ENCODE measurements at places on chromosomes 6 and 20. TPM values are rescaled to one million over a fixed set of nuclear protein-coding genes. Genes with fewer than 3 reads are reported as not detected.

PRDM13 gene
- not detected for total RNA-seq

PRSS16 gene
- 0.49 TPM for total RNA-seq

GRCh38 chr6:148674306-148674705 lies 72.5 kb upstream of the UST start:
- H3K36me3 ChIP-seq: no peaks in the 10 kb centered on the region
- DNase-seq: no peak
- no peaks in the 10 kb centered on the region for H3K4me1 ChIP-seq

DNA sequence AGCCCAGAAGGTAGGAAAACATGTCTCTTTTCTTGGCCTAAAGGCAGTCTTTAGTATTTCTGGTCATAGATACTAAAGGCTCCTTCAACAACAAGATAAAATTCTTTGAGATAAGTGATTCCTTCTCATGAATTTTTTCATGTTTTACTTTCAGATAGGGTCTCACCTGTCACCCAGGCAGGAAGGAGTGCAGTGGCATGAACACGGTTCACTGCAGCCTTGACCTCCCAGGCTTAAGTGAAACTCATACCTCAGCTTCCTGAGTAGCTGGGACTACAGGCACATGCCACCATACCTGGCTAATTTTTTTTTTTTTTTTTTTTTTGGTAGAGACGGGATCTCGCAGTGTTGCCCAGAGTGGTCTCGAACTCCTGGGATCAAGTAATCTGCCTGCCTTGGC lies 9.1 kb downstream of the PNLDC1 start:
- no peaks in the 10 kb centered on the region for H3K27me3 ChIP-seq
- H3K36me3 ChIP-seq: no peaks in the 10 kb centered on the region
- no peak overlapping the region for H3K27ac ChIP-seq
- no peak overlapping the region for H3K4me3 ChIP-seq
- DNase-seq: no peak
- H3K4me1 ChIP-seq: no peaks in the 10 kb centered on the region

PTGIS gene
- total RNA-seq: not detected

DNA sequence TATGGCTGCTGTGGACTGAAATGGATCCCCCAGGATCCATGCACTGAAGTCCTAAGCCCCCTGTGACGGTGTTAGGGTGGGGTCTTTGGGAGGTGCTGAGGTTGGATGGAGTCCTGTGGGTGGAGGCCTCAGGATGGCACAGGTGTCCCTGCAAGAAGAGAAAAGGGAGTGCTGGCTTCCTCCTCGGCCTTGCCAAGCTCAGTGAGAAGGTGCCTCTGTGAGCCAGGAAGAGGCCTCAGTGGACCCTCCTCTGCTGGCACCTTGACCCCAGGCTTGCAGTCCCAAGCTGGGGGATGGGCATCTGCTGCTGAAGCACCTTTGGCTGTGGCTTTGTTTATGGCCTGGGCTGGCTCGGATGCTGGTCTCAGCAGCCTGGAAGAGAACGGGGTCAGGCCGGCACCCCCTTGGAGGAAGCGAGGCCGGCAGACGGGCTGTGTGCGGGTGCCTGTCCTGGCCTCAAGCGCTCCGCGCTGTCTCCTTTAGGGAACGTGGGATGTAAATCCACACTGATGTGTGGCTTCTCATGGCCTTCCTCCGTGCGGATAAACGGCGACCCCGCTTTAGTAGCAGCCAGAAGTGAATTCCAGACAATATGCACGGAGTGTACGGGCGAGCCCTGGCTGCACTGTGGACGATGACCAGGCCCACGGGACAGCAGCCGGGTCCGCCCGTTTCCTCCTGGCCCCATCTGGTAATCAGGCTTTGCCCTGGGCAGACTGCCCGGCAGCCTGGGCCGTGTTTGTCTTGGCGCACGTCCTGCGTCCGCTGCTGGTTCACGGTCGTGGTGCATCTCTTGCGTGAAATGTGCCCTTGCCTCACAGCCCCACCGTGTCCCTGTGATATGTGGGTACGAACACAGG lies 182.6 kb downstream of the ERMARD start:
- no peaks in the 10 kb centered on the region for H3K4me1 ChIP-seq
- no peak overlapping the region for H3K4me3 ChIP-seq
- no peak for DNase-seq

- no peaks in the 10 kb centered on the region for H3K36me3 ChIP-seq
- H3K27ac ChIP-seq: no peak overlapping the region
- H3K4me3 ChIP-seq: no peak overlapping the region
- H3K27me3 ChIP-seq: no peaks in the 10 kb centered on the region
- H3K4me1 ChIP-seq: no peaks in the 10 kb centered on the region
Measured at GRCh38 chr6:121838842-121839241, 403.4 kb downstream of the GJA1 start.

GRCh38 chr6:72740135-72740534 lies 118.3 kb downstream of the KCNQ5 start:
- H3K4me1 ChIP-seq: no peaks in the 10 kb centered on the region
- no peaks in the 10 kb centered on the region for H3K36me3 ChIP-seq
- DNase-seq: no peak
- H3K4me3 ChIP-seq: no peak overlapping the region

GRM1 gene
- total RNA-seq: not detected

SLC22A2 gene
- total RNA-seq: not detected

DNA sequence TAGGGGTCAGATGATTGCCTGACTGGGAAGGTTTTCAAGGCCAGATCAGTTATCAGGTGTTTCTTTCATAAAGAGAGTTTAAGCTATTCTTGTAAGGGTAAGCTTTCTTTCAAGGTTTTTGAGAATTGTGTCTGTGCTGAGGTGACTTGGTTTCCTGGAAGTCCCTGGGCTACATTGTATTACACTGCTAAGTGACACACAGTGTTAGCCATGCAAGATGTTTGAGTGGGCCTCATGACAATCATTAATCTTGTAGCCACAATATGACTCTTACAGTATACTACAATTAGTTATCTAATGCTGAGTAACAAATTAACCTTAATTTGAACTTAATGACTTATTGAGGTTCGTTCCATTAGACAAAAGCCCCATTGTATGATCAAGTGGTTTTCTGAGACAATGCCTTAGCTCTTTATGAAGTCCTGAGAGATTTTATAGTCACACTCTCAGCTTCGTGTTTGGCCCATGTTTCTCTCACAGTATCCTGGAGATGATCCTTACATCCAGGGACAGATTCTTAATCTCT lies 186.7 kb downstream of the RPS12 start:
- no peak for DNase-seq
- no peaks in the 10 kb centered on the region for H3K36me3 ChIP-seq

DNA sequence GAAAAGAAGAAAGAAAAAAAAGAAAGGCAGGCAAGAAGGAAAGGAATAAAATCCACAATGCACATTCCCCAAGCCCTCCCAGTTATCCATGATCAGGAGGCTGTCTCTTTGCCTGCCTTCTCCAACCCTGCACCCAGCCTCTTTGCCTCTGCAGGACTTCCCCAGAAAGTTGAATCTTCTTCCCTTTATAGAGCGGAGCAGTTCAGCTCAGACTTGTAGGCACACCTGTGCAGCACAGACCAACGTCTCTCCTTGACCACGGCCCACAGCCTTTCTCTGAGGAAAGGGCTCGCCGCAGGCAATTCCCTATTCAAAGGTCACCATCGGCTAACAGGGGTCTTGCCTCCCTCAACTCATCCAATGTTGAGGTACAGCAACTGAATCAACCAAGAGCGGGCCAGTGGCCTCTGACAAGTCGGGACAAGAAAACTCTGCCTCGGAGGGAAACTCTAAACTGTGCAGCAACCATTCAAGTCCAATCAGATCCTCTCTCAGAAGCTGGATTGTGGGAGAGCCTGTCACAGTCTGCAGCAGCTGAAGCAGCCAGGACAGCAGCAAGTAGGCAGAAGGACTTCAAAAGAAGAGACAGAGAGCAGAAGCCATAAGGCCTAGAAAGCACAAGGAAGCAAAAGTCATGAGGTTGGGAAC lies 529.2 kb upstream of the JARID2 start:
- no peaks in the 10 kb centered on the region for H3K27me3 ChIP-seq
- H3K27ac ChIP-seq: no peak overlapping the region
- no peak overlapping the region for H3K4me3 ChIP-seq
- DNase-seq: no peak
- H3K4me1 ChIP-seq: no peaks in the 10 kb centered on the region
- H3K36me3 ChIP-seq: no peaks in the 10 kb centered on the region

- H3K27ac ChIP-seq: no peak overlapping the region
- no peaks in the 10 kb centered on the region for H3K36me3 ChIP-seq
- H3K4me3 ChIP-seq: no peak overlapping the region
- DNase-seq: no peak
- H3K4me1 ChIP-seq: no peaks in the 10 kb centered on the region
Measured at GRCh38 chr6:142279350-142280180, 22.2 kb upstream of the ADGRG6 start.

DNA sequence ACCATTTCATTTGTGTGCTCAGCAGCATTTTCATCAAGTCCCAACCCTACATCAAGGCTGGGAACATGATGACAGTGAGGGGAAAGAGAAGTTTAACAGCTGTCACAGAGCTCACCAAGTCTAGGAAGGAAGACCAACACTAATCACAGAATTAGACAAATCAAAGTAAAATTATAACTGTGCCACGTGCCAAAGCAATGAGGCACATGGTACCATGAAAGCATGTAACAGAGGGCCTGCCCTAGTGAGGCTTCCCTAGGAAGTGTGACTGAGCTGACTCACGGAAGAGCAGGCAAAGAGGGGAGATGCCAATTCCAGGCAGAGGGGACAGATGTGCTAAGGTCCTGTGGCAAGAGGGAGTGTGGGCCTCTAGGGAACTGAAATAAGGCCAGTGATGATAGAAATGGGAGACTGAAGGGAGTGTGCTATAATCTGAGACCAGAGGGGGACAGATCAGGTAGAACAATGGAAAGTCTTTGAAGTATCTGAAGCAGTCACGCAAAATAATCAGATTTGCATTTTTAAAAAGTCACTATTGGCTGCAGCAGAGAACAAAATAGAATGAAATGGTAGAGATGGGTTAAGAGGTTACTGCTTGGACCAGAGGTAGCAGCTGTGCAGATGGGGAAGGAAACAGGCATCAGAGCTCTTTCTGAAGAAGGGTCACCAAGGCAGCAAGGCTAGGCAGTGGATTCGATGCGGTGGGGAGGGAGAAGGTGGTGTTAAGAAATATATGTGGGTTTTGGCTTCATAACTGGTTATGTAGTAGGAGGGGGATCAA lies 86.8 kb downstream of the GPR6 start:
- no peak overlapping the region for H3K27ac ChIP-seq
- DNase-seq: no peak
- H3K36me3 ChIP-seq: no peaks in the 10 kb centered on the region
- H3K27me3 ChIP-seq: peaks cover 17% of the 10 kb centered on the region

DNA sequence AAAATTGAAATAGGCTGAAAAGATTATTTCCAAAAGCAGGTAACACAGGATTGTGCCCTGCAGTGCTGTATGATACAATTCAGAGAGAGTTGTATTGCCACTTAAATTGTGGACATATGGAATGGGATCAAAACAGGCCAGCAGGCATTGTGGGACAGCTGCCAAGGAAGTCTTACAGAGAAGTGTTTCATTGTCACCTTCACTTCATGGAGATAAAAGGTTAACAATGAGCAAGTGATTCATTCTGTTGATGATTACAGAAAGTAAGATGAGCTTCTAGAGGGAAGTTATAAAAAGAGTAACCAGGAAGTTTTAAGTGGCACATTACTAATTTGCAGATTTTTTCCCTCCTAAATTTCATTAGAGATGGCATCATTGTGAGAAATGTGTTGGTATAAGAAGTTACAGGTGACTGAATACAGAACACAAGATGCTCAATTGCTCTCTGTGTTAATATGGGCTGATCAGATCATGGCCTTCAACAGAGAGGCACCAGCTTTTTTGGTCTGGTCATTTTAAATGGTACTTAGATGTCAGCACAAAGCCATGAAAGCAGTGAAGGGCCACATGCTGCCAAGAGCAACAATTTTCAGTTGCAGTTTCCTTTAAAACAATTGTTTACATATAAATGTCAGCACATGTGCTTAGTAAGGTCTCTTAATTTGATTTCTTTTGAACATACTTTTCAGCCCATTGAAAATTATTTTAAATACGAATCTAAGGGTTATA lies 402.5 kb upstream of the FKBP1C start:
- H3K27me3 ChIP-seq: no peaks in the 10 kb centered on the region
- no peak overlapping the region for H3K27ac ChIP-seq
- no peaks in the 10 kb centered on the region for H3K4me1 ChIP-seq
- H3K36me3 ChIP-seq: no peaks in the 10 kb centered on the region
- H3K4me3 ChIP-seq: no peak overlapping the region
- DNase-seq: no peak

GRCh38 chr6:106743612-106744011 lies 114.2 kb downstream of the QRSL1 start:
- H3K4me1 ChIP-seq: no peaks in the 10 kb centered on the region
- no peaks in the 10 kb centered on the region for H3K36me3 ChIP-seq
- DNase-seq: no peak
- H3K27me3 ChIP-seq: peaks cover 9% of the 10 kb centered on the region
- H3K27ac ChIP-seq: no peak overlapping the region

DNA sequence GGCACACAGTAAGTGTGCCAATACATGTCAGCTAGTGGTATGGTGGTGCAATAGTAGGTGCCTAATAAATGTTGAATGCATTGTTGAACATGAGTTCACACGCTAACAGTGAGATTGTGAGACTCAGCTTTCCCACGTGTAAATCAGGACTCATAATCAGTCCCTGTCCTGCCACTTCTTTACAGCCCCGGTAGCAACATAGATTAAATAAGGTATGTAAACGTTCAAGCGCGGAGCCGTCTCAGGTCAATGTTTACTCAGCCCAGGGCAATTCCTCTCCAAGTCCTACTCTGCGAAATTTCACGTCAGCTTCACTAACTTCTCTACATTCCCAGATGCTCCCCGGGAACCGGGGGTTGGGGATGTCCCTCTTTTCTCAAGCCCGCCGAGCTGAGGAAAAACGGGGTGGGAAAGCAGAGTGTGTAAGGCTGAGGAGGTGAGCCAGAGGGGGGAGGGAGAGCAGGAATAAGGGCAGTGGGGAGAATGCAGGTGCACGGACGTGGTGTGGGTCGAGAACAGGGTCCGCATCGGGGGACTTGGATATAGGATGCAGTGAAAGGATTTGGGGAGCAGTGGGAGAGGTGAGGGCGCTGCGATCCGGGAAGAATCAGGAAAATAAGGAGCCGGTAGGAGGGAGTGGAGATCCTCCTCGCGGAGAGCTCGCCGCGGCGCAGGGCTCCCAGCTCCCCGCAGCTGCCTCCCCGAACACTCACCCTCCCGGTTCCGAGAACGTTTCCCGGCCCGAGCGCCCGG lies 544 bp upstream of the TP53INP2 start:
- H3K27me3 ChIP-seq: no peaks in the 10 kb centered on the region
- H3K4me1 ChIP-seq: peaks cover 13% of the 10 kb centered on the region
- H3K36me3 ChIP-seq: no peaks in the 10 kb centered on the region
- H3K4me3 ChIP-seq: peak overlapping the region; percentile 84
- DNase-seq: no peak

ADGB gene
- not detected for total RNA-seq

MUC22 gene
- not detected for total RNA-seq

DNA sequence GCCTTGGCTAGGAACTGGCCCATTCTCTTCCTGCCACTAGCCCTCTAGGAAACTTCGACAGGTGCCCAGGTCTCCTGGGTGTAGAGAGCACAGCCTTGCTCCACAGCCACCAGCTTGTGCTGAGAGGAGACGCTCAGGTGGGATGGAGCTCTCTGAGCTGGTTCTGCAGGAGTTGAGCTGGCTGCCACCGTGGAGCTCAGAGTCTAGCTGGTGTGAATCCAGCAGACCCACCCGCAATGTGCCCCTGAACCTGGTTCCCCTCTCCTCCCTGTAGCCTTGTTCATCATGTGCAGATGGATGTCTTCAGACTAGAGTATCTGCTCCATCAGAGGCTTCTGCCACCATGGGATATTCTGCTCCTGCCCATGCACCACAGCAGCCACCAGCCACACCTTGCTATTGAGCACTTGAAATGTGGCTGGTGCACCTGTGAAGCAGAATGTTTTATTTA lies 222.5 kb downstream of the SYNDIG1 start:
- H3K27me3 ChIP-seq: no peaks in the 10 kb centered on the region
- DNase-seq: no peak

Measured in CD4-positive, CD25-positive, alpha-beta regulatory T cell (primary cell).